H7 (cell line): ENCODE measurements at places on chromosomes 5 and 9. TPM values are rescaled to one million over a fixed set of nuclear protein-coding genes. Genes with fewer than 3 reads are reported as not detected.

DNA sequence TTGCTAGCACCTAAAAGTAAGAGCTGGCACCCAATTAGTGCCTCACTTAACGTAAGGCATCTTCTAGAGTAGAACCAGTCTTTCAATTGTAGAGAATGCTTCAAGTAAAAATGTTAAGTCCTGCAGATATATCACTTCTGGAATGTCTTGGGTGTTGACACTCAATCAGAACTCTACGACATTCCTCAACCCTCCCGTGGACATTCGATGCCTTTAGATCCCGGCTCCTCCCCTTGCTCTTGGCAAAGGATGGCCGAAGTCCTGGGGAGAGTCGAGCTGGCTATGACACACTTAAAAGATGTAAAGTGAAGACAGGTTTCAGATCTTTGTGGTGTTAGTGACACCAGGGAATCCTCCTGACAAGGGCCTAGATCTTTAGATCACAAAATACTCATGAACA lies 87.5 kb upstream of the ERCC6L2 start:
- DNase-seq, result peak; percentile 49

Gene CDHR2
- 0.04 and 0.21 TPM in 2 replicates for total RNA-seq

DNA sequence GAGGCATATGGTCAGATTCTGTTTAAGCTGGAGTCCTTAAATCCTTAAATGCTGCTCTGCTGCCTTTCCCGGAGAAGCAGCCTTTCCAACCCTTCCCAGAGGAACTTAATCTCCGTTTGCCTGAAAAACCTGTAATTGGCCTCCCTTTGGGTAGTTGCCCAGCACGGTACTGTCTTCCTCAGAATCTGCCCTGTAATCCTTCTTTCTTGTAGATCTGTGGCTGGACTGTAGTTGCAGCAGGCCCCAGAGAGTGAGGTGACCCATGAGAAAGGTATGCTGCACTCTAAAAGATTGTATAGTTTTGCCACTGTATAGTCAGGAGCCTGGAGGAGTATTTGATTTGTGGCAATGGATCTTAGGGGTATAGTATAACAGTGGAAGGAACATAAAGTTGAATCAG lies 11.7 kb downstream of the SPIN1 start:
- no peak for DNase-seq

DNA sequence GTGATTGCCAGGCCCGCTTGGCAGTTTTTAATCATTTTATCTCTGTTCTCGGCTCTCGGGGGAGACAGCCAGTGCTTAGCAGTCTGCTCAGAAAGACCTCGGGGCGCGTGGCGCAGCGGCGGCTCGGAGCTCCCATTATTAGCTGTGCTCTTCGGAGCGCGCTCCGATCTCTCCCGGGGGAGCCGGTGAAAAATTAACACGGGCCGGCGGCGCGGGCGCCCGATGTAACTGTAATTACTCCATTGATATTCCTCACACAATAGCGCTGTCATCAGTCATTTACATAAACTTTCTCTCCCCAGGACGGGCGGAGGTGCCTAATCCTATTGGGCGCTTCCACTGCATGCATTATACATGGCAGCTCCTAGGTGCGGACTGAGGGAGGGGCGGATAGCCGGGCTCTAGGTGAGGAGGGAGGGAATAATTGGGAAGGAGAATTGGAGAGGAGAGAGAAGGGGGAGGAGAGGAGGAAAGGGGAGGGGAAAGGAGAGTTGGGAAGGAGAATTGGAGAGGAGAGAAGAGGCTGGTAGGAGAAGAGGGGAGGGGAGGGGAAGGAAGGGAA lies 24.9 kb downstream of the LMX1B start:
- peak; percentile 92 for DNase-seq

DNA sequence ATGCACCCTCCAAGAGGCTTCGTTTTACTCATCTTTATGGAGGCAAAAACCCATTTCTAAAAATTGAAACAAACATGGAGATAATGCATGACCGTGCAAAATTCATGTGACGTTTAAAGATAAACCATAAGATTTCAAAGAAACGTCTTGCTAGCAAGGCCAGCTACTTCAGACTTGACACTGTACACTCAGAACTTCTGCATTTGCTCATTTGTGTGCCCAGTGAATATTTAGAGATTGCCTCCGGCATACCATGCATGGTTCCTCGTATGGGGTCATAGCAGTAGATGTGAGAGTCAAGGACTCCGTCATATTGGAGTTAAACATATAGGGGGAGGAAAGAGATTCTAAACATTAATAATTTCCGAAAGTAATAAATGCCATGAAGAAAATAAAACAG lies 78.6 kb upstream of the NEURL1B start:
- no peak for DNase-seq

DNA sequence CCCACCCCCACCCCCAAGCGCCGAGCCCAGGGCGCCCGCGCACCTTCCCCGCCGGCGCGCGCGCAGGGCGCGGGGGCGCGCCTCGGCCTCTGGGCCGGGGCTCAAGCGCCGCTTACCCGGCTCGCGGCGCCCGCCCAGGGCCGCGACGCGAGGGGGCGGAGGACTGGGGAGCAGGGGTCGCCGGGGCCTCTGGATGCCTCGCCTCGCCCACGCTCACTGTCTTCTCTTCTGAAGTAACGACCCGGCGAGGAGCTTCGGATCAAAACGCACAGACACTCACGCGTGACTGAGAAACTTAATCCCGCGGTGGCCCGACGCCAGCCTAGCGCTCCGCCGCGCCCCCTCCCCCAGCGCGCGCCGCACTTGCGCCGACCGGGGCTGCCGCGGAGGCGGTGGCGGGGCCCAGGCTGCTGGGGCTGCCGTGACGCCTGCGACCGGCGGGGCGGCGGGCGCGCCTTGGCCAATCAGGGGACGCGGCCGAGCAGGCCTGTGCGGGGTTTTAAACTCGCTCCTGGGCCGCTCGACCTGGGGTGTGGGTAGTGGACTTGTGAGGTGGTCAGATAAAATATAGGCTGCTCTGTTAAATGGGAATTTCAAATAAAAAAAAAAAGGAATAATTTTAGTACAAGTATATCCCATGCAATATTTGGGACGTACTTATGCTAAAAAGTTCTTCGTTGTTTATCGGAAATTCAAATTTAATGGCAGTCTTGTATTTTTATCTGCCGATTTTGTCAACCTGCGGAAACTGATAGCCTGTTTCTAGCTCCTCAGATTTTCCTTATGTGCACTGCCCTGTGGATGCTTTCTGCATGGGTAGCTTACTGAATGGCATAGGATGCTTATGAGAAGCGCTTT lies at the start of gene MPDZ:
Gene MPDZ (minus strand): TSS at position 409 of the 858 bp plus-strand sequence. CDS start 29,377 bp downstream, outside the sequence.
- DNase-seq, result peak; percentile 91

Gene HOMER1
- total RNA-seq, result 25.3 and 31.9 TPM in 2 replicates

DNA sequence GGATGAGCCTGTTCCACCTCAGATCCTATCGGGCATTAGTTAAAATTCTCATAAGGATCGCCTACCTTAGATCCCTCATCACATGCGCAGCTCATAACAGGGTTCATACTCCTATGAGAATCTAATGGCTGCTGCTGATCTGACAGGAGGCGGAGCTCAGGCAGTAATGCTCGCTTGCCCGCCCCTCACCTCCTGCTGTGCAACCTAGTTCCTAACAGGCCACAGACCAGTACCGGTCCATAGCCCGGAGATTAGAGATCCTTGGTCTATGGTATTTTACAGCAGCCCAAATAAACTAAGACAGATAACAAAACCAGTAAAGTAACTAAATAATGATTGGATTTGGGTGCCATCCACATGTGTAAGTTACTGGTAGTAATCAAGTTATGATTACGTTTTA lies 17.5 kb downstream of the GOLPH3 start:
- peak; percentile 39 for DNase-seq

DNA sequence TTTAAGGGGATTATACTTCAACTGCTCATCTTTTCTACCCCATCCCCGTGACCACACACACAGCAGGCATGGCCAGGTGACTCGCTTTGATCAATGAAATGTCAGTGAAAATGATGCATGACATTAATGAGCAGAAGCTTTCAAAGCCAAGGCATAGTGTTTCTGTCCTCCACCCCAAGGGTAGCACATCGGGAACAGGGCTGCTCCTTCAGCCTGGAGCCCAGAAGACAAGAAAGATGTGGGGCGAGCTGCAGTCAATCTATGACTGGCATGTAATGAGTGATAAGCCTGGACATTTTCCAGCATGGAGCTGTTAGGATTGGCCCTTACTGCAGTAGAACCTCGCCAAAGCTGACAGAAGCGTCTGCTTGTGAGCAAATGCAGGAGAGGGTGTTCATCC lies 122.6 kb upstream of the IRX2 start:
- no peak for DNase-seq

GRCh38 chr5:14243766-14244165 lies 100.6 kb downstream of the TRIO start:
- no peak for DNase-seq

GRCh38 chr5:180575571-180575970 lies 15.7 kb downstream of the SCGB3A1 start:
- DNase-seq, result no peak

GRCh38 chr5:119400245-119400644 lies 44.4 kb downstream of the TNFAIP8 start:
- DNase-seq, result no peak

DNA sequence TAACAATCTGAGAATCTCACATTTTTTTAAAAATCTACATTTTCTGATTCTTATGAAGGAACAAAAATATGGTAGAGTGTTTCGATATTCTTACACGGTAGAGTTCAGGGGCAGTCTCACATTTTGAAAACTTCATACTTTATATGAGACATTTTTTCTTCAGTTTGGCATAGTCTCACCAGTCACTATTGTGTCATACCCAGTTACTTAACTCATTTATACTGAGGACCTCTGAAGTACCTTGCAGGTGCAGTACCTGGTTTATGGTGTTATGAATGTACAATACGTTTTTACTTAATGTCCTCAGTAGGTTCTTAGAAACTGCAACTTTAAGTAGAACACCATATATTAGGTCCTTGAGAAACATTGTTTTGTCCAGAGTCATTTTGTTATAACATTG lies 196.6 kb downstream of the SGCD start:
- DNase-seq, result no peak

Gene PLPPR1
- total RNA-seq, result 2.7 and 2.8 TPM in 2 replicates

GRCh38 chr5:180207593-180207992 lies 1.4 kb downstream of the RASGEF1C start:
- peak; percentile 82 for DNase-seq

DNA sequence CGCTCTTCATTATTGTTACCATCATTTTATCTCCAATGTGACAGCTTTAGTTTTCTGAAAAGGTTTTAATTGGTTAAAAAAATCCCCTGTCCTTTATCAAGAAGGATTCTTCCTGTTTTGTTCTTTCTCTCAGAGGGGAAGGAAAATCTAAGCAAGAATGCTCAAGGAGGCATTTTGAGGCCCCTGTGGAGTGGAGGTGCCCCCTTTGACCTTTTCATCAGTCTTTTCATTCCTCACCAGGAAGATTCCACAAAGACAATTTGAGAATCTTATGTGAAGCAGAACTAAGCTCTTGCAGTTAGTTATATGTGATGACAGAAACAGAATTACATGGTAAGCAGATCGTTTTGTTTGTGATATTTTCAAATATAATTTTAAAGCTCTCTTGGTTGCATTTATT lies 489.6 kb downstream of the MAN2A1 start:
- DNase-seq, result peak; percentile 13

- DNase-seq, result peak; percentile 23
Measured at GRCh38 chr9:128886211-128886891, 4.4 kb downstream of the LRRC8A start.

DNA sequence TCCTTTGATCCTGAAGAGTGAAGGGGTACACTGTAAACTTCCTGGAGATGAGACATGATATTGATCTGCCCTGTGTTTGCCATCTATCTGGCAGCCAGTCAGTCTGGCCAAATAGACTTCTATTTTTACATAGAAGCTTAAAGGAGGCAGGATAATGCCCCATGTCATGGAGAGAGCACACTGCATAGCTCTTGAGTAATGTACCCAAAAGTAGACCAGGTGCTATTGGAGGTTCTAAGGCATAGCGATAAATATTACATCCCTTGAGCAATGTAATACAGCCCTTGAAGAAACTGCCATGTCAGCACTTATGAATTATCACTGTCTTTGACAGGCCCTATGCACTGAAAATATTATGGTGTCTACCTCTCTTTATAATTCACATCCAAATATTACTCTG lies 131.8 kb downstream of the GHR start:
- DNase-seq, result no peak

Gene OR1J2
- not detected in 2 replicates for total RNA-seq

DNA sequence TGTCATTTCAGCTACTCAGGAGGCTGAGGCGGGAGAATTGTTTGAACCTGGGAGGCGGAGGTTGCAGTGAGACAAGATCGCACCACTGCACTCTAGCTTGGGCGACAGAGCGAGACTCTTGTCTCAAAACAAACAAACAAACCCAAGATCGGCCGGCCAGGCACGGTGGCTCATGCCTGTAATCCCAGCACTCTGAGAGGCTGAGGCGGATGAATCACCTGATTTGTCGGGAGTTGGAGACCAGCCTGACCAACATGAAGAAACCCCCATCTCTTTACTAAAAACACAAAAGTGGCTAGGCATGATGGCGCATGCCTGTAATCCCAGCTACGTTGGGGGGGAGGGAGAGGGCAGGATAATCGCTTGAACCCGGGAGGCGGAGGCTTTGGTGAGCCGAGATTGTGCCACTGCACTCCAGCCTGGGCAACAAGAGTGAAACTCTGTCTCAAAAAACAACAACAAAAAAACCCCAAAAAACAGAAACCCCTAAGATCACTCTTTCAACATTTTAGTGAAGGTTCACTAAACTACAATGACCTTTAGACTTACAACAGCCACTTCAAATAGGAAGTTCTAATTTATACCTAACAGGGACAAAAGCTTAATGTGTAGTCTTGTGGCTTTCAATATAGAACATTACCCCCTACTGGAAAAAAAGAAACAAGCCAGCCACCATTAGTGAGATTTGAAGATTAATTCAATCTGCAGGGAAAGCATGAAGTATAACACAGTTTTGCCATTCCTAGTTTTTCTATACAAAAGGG lies 7.0 kb downstream of the HSPA9 start:
- no peak for DNase-seq

GRCh38 chr5:174188295-174188694 lies 142.8 kb downstream of the NSG2 start:
- no peak for DNase-seq

DNA sequence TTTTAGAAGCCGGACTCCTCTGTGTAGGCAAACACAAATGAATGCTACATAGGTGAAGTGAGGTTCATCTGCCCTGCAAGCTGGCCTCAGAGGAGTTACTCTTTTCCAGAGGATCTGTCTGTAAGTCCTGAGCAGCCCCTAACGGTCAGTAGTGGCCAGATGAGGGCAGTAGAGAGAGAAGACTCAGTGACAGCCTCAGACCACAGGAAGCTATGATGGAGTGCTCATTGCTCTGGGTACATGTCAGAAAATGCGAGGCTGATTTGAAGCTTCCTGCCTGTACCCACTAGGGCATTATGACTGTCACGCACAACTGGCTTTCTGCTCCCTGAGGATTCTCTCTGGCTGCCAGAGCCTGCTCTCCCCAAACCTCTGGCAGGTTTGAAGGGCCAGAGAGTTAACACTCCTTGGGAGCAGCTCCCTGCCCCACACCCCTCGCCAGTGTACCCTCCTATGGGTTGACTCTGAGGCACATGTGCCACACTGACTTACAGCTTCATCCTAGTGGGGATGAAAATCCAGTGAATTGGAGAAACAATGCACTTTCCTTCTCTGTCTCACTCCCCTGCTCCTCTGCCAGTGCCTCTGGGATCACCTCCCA lies 141.5 kb downstream of the GABRG2 start:
- peak; percentile 24 for DNase-seq

Gene IL5
- total RNA-seq, result not detected in 2 replicates

Gene C9
- not detected in 2 replicates for total RNA-seq
